Upper lobe of right lung (tissue), 1 donor: ENCODE measurements at places on chromosomes 11 and 22. TPM values are rescaled to one million over a fixed set of nuclear protein-coding genes. Genes with fewer than 3 reads are reported as not detected.

- no peak overlapping the region for H3K4me3 ChIP-seq
- DNase-seq = no peak
- H3K27me3 ChIP-seq = no peaks in the 10 kb centered on the region
- H3K4me1 ChIP-seq = no peaks in the 10 kb centered on the region
Measured at GRCh38 chr22:27987557-27987956, 68.5 kb upstream of the PITPNB start.

DNA sequence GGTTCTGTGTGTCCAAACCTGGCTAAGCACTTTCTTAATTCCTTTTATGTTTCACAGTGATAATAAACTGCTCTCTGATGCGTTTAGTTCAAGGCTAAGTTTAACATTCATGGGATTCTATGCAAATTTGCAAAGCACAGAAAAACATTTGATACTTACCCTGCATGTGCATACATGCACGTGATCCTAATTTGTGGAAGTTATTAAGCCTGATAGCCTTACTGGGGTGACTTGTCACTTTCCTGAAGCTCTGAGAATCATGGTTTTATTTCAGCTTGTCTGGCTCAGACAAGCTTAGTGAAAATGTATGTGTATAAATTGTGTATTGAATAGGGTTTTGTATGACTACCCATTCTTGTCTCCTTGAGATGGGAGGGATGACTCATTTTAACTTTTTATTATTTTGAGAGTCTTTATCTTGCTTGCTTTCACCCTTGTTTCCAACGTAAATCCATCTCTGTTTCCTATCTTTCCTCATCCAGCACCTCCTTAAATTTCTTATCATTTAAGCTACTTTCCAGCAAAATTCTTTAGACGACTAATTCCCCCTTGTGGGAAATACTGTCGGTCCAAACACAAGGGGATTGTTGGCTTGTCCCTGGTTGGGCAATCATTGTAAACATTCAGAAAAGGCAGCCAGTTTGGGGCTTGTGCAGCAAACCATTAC is 167.1 kb downstream of the C11orf91 start:
- no peak for DNase-seq
- no peak overlapping the region for H3K27ac ChIP-seq
- H3K4me3 ChIP-seq = no peak overlapping the region
- no peaks in the 10 kb centered on the region for H3K4me1 ChIP-seq

DNA sequence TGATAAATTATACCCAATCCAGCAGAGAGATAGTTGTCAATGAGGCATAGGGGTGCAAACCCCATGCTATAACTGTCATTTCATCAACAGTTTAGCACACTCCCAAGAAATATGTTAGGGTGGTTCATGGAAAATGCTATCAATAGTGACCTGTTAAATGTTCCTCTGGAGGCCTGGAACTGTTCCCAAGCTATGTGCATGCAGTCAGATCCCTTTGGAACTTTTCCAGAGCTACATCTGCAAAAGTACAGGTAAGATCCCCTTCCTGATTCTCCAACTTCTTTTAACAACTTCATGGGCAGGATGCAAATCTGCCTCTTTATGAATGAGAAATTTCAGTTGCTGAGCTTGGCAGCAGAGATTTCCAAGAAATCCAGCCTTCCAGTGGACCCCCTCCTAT is 27.2 kb downstream of the ABTB2 start:
- H3K4me3 ChIP-seq = no peak overlapping the region
- H3K4me1 ChIP-seq = peaks cover 10% of the 10 kb centered on the region
- H3K27me3 ChIP-seq = no peaks in the 10 kb centered on the region

GRCh38 chr22:48259991-48260670 is 1497.7 kb downstream of the TBC1D22A start:
- no peak overlapping the region for H3K27ac ChIP-seq
- peaks cover 5% of the 10 kb centered on the region for H3K27me3 ChIP-seq
- no peak overlapping the region for H3K4me3 ChIP-seq

DNA sequence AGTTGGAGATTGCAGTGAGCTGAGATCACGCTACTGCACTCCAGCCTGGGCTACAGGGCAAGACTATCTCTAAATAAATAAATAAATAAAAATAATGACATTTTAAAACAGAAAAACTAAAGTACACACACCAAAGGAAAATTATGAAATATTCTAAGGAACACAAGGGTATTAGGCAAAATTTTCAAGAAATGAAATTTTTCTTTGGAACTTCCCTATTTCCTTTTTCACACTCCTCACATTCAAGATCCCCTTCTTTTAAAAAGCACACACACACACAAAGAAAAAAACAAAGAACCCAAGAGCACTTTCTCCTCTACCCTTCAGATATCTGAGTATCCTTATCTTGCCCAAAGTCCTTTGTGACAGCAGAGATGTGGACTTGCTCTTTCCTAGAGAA is 92.8 kb downstream of the CCDC73 start:
- H3K4me3 ChIP-seq = no peak overlapping the region
- no peaks in the 10 kb centered on the region for H3K4me1 ChIP-seq
- H3K27me3 ChIP-seq = no peaks in the 10 kb centered on the region
- no peaks in the 10 kb centered on the region for H3K36me3 ChIP-seq
- no peak for DNase-seq

DNA sequence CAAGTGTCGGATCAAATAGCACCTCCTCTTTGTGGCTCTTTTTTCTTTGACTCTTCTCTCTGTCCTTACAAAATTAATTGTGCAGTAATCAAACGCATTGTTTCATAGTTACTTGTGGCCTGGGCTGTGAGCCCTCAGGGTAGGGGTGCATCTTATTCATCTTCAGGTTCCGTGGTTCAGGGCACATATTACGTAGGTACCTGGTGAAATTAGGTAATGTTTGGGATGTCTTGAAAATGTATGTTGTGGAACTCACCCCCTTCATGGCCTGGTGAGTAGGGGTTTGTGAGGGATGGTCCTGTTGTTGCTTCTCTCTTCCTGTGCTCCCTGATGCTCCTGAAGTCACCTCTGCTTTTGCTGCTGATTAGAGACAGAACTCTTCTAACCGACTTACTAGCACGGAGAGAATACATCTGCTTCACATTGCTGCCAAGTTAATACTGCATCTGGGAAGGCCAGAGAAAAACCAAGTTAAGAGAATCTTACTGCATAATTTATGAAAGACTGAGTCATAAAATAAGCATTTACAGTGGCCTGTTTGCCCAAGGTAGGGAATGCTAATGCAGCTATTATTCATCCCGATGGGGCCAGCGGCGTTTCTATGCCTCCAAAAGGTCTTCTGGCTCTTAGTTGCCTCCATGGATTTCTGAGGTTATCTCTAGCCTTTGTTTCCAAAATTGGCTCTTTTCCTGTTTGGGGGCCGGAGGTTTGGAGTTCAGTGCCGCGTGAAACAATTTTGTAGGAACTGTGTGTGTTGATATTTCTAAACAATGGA is 66.9 kb downstream of the TBC1D22A start:
- no peak for DNase-seq
- peaks cover 11% of the 10 kb centered on the region for H3K4me1 ChIP-seq
- no peaks in the 10 kb centered on the region for H3K36me3 ChIP-seq

- H3K27me3 ChIP-seq = no peaks in the 10 kb centered on the region
- H3K27ac ChIP-seq = peak overlapping the region; percentile 66
- H3K4me1 ChIP-seq = peaks cover 36% of the 10 kb centered on the region
- H3K4me3 ChIP-seq = peak overlapping the region; percentile 58
Measured at GRCh38 chr11:72780296-72781062, 13.4 kb downstream of the STARD10 start.

- no peaks in the 10 kb centered on the region for H3K4me1 ChIP-seq
- no peaks in the 10 kb centered on the region for H3K36me3 ChIP-seq
- no peak overlapping the region for H3K4me3 ChIP-seq
- no peak for DNase-seq
Measured at GRCh38 chr11:126607776-126608541, 252.5 kb downstream of the ST3GAL4 start.

- DNase-seq = no peak
- no peaks in the 10 kb centered on the region for H3K36me3 ChIP-seq
- no peak overlapping the region for H3K4me3 ChIP-seq
Measured at GRCh38 chr22:36021606-36022153, 6.9 kb downstream of the RBFOX2 start.

DNA sequence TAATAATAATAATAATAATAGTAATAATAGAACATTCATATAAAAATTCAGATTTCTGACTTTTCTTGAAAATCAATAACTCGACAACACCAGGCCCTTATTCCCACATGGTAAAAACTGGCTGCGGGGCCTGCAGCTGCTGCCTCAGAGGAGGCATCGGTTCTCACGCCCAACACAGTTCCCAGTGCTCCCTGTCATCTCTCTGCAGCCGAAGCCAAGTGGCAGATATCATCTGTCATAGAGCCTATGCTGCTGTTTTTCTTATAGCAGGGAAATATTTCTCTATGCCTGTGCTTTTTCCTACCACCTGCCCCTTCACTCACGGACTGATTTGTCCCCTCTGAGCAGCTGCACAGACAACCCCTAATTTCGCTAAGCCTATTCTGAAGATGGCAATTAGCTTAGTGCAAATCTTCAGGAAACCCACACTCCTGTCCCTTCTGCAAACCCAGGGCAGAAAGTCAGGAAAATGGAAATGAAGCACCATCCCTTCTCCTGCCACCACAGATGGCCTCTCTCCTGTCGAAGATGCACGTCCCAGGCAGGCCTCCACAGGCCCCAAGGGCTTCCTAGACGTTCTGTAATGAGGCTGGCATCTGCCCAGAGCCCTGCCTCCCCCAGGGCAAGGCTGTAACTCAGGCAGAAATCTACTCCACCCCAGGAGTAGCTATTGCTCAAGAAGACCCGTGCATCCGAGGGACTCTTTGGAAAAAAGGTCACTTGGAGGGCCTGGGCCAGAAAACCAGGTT is 66.7 kb downstream of the SYN3 start:
- peaks cover 8% of the 10 kb centered on the region for H3K4me1 ChIP-seq
- no peaks in the 10 kb centered on the region for H3K36me3 ChIP-seq
- H3K4me3 ChIP-seq = no peak overlapping the region
- DNase-seq = peak; percentile 76
- no peak overlapping the region for H3K27ac ChIP-seq

- no peaks in the 10 kb centered on the region for H3K36me3 ChIP-seq
- peaks cover 13% of the 10 kb centered on the region for H3K4me1 ChIP-seq
- no peak overlapping the region for H3K4me3 ChIP-seq
- H3K27me3 ChIP-seq = no peaks in the 10 kb centered on the region
Measured at GRCh38 chr11:120305286-120305685, 19.8 kb upstream of the TLCD5 start.

DNA sequence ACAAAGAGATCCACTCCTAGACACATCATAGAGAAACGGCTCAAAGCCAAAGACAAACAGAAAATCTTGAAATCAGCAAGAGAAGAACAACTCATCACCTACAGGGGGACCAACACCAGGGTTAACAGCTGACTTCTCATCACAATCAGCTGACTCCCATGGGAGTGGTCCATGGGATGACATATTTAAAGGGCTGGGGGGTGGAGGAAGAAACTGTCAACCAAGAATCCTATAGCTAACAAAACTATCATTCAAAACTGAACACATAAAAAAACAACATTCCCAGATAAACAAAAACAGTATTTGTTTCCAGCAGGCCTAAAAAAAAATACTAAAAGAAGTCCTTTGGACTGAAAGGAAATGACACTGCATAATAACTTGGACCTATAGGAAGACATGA is 86.7 kb downstream of the APOL5 start:
- H3K27ac ChIP-seq = no peak overlapping the region
- H3K27me3 ChIP-seq = no peaks in the 10 kb centered on the region
- DNase-seq = no peak
- no peak overlapping the region for H3K4me3 ChIP-seq
- peaks cover 16% of the 10 kb centered on the region for H3K36me3 ChIP-seq

GRCh38 chr11:75576017-75576416 is 14.0 kb downstream of the SERPINH1 start:
- H3K4me3 ChIP-seq = no peak overlapping the region
- peak overlapping the region; percentile 70 for H3K27ac ChIP-seq
- peaks cover 26% of the 10 kb centered on the region for H3K36me3 ChIP-seq
- H3K4me1 ChIP-seq = peaks cover 14% of the 10 kb centered on the region
- DNase-seq = no peak
- no peaks in the 10 kb centered on the region for H3K27me3 ChIP-seq

- DNase-seq = no peak
- no peaks in the 10 kb centered on the region for H3K27me3 ChIP-seq
- no peak overlapping the region for H3K27ac ChIP-seq
- H3K36me3 ChIP-seq = no peaks in the 10 kb centered on the region
- H3K4me1 ChIP-seq = no peaks in the 10 kb centered on the region
Measured at GRCh38 chr11:58807343-58807742, 37.2 kb downstream of the GLYATL2 start.

GRCh38 chr22:23655891-23656475 is 23.9 kb upstream of the DRICH1 start:
- H3K36me3 ChIP-seq = peaks cover 19% of the 10 kb centered on the region
- no peak overlapping the region for H3K27ac ChIP-seq
- DNase-seq = peak; percentile 43
- H3K27me3 ChIP-seq = no peaks in the 10 kb centered on the region
- H3K4me3 ChIP-seq = no peak overlapping the region
- no peaks in the 10 kb centered on the region for H3K4me1 ChIP-seq

DNA sequence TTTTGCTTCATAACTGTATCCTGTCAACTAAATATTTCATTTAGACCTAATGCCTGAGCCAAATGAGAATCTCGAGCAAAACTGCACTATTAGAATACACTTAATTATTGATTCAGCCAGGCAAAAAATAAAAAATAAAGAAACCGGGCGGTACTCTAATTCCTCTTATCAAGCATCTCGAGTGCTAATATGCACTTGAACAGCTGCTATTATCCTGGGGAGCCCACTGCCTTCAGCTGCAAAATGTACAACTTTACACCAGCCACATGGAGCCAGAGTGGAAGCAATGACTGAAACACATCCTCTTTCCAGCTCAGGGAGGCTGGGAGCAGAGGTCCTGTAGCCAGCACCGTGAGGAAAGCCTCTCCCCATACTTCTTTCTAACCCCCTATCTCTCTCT is 390.0 kb upstream of the CADM1 start:
- H3K27me3 ChIP-seq = no peaks in the 10 kb centered on the region
- no peaks in the 10 kb centered on the region for H3K36me3 ChIP-seq
- DNase-seq = no peak
- H3K4me1 ChIP-seq = no peaks in the 10 kb centered on the region
- H3K27ac ChIP-seq = no peak overlapping the region

DNA sequence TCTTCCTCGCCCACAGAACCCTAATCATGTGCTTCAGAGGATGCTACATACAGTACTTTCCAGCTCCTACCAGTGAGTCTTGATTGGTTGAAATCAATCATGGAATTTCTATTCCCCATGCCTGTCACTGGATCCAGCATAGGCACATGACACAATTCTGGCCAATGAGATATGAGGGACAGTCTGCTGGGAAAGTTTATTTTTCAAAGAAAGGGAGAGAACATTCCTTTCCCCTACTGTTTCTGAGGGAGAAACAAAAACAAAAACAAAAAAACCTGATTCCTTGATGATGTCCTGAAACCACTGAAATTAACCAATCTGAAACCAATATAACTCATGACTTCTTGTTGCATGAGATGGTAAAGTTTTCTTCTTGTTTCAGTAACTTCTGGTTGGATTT is 3.3 kb upstream of the RCN1 start:
- H3K27me3 ChIP-seq = no peaks in the 10 kb centered on the region
- H3K27ac ChIP-seq = no peak overlapping the region
- H3K4me1 ChIP-seq = peaks cover 18% of the 10 kb centered on the region
- no peak overlapping the region for H3K4me3 ChIP-seq

DNA sequence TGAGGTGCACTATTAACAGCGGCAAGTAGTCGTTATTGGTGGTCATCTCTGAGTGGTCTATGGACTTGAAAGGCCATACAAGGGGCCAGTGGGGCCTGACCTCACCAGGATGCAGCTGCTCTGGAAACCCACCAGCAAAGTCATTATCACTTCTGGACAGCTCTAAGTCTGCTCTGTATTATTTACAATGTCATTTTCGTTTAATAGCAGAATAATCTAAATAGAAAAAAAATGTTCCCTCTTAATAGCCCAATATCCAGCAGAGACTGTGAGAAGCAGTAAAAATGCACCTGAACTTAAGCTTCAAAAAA is 85.0 kb upstream of the EED start:
- no peak overlapping the region for H3K27ac ChIP-seq
- no peak for DNase-seq
- no peaks in the 10 kb centered on the region for H3K36me3 ChIP-seq
- no peak overlapping the region for H3K4me3 ChIP-seq

CYP2R1 gene
- 14.7 TPM for total RNA-seq

NEFH gene
- 0.46 TPM for total RNA-seq

TRIM5 gene
- total RNA-seq = 44.4 TPM

HORMAD2 gene
- total RNA-seq = not detected
